ENCODE measurements at places on chromosomes 3 and 15.

DNA sequence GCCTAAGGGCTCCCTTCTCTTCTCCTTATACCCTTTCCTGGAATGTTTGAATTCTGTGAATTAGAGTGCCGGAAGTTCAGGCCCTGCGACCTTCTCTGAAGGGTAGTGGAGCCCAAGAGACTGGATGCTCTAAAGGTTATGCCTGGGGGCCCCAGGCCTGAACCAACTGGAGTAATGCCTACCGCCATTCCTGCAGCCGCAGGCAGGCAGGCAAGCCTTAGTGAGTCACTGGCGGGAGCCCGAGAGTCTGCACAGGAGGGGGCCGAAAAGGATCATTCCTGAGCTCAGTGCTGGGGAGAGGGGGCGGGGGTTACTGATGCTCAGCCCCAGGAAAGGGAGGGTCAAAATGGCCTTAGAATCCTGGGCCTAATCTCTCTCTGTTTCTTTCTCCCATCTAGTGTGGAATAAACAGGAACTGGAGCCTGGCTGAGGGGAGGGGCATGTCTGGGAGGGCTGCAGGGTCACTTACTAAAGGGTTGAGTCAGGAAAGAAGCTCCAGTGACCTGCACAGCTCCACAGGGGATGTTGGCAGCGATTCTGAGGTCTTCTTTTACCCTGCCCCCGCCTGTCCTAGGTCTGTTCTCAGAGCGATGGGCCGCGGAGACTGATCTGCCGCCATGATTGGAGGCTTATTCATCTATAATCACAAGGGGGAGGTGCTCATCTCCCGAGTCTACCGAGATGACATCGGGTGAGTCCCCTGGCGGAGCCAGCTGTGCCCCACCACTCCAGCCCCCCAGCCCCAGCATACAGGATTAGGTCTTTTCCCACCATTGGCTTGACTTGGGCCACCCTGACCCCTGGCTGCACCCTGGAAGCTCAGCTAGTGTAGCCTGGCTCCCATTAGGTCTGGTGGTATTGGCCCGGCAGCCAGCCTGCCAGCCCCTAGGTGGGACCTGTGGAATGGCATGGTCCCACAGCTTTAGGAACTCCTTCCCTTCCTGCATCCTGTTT lies 2.0 kb downstream of the AP2M1 start:
- peak; percentile 52 for DNase-seq

DNA sequence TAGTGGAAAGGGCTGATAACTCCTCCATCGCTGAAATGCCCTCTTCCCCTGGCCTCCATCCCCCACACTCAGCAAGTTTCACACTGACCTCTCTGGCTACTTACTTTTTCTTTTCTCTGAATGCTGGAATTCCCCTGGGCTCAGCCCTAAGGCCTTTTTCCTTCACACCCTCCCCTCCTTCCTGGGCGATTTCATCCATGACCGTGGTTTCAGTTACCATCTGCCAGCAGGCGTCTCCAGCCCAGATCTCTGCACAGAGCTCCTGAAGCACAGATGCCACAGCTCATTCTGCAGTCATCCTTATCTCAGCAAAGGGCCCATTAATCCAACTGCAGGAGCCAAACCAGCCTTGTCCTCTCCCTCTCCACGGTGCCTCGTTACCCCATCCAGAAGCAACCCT lies 114.0 kb downstream of the RFTN1 start:
- no peak for DNase-seq

- no peak for DNase-seq
Observed at GRCh38 chr3:157632075-157632474, 128.9 kb upstream of the VEPH1 start.

- no peak for DNase-seq
Observed at GRCh38 chr15:76190070-76190564, 121.2 kb downstream of the ETFA start.

DNA sequence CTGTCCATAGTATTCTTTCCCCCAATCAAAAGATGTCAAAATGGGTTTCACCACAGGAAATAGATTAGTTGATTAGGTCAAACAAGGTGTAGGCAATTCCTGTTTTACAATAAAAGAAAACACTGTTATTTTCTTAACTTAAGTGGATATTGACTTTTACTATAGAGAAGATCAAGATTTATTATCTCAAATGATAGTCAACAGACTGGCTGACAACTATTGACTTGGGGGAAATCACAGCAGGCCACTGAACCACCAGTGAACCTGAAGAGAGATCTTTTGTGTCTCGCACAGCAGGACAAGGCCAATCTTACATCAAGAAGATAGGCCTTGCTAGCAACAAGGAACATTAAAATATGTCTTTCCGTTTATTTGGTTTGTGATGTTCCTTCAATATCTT lies 1187.6 kb downstream of the SI start:
- DNase-seq, result no peak

DNA sequence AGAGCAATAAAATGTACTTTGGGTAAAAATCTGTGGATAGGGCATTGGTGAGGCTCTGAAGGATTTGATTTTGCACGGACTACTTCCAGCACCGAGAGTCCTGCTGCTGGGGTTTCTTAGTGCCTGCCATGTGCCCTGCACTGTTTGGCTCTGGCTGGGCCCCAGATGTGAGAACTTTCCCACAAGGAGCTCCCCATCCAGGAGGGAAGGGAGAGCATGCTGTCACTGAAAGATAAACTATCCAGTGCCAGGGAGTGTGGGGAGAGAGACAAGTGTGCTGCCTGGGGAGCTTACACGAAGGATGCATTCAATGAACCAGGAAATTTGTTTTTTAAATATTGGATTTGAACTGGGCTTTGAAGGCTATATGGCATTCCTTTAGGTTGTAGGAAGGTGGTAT lies 30.2 kb downstream of the LPP start:
- no peak for DNase-seq

DNA sequence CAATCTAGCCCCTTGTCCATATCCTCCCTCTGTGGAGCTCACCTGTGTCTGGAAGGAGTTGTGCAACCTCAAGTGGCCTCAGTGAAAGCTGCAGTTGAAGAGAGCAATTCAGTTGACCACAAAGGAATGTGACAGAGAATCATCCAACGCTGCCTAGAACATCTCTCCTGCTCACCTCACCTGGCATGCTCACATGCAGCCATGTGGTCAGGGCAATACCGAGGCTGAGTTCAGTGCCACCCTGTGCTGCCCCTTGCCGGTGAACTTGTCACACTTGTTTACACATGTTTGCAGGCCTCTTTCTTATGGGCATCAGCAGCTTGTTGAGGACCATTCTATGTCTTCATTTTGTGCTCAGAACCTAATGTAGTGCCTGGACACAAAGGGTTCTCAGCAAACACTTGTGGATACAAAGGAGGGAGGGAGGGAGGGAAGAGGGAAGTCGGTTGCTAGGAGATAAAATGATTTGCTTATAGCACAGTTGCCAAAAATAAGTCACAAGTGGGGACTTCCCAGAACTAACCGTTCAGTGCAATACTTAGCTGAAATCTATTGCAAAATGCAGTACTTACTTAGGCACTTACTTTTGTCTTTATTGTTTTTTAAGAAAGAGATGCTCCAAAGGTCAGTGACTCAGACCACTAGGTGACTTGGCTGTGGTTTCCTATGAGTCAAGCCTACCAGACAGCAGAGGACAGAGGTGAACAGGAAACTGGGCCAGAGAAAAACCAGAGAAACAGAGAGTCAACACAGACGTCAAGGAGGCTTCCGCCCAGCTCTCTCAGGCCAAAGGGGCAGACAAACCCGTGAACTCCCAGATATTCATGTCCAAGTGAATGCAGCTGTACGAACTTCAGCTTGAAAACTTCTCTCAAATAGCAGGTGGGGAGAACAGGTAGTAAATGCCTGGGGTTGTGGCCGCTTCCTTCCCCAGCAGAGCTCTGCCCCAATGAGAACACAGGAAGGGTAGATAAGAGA lies 227.8 kb upstream of the CTNNB1 start:
- DNase-seq, result peak; percentile 76

- no peak for DNase-seq
Observed at GRCh38 chr3:45163481-45163880, 17.3 kb upstream of the CDCP1 start.

GRCh38 chr15:100891307-100892012 lies 11.8 kb downstream of the ALDH1A3 start:
- DNase-seq, result no peak

DNA sequence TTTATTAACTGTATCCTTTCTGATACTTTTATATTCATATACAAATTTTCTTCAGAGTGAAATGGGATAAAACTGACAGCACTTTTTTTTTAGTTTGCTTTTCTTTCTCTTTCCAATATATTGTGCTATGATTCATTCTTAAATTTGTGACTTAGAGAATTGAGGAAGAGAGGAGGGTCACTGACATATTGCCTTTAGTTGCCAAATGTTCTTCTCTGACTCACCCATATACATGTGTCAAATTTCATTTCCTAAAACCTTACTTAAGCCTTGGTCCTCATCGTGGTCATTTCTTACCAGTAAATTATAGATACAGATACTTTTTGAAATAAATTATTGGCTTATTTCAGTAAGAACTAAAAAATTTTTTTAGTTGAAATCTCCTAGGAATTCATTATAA lies 53.9 kb downstream of the CLASP2 start:
- DNase-seq, result no peak

DNA sequence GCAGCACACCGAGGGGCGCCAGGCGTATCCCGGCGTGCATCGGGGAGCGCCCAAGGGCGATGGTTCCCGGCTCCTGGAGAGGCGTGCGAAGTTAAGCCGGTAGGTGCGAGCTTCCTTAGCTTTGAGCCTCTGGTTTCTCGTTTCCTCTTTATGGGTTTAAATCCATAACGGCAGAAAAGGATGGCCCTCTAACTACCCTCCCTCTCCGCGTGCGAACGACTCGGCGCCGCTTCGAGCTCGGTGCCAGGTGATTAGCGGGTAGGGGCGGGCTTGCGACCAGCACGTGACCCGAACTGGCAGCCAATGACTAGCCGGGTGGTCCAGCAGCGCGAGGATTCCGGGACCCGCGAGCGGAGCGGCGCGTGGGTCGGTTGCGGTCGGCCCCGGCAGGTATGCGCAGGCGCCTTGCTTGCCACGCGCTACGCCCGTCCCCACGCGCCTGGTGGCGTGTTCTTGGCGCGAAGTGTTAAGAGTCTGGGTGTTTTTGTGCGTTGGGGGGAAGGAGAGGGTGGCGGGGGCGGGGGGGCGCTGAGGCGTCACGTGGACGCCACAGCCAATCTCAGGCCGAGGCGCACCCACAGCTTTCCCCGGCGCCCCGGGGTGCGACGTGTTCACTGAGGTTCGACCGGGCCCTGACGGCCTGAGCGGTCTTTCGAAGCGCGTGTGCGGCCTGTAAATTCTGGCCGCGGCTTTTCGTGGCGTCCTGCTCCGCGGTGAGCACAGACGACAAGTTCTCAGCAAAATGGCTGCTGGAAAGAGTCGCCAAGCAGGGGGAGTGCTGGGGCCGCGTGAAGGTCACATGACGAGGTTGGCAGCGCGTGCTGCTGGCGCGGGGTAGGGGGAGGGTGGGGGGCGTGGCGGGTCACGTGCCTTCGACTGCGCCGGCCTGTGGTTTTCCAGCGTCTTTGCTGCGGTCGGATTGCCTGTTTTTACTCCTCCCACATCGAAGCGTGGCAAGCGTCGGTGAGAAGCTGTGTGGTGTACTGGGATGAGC lies 38.7 kb upstream of the MGA start:
- peak; percentile 91 for DNase-seq

DNA sequence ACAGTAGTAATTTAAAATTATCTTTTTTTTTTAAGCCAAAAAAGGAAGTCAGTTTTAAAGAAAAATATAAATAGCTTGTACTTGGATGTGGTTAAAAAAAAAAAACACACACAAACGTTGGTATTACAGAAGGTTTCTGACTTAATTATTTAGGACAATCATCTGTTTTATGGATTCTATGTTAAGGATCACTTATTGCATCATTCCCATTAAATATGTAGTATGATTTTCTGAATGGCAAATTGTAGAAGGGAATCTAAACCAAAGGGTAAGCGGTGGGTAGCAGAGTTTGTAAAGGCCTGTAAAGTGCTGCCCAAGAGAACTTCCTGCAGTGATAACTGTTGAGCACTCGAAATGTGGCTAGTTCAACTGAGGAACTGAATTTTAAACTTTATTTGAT lies 8.0 kb downstream of the SENP2 start:
- DNase-seq, result no peak

DNA sequence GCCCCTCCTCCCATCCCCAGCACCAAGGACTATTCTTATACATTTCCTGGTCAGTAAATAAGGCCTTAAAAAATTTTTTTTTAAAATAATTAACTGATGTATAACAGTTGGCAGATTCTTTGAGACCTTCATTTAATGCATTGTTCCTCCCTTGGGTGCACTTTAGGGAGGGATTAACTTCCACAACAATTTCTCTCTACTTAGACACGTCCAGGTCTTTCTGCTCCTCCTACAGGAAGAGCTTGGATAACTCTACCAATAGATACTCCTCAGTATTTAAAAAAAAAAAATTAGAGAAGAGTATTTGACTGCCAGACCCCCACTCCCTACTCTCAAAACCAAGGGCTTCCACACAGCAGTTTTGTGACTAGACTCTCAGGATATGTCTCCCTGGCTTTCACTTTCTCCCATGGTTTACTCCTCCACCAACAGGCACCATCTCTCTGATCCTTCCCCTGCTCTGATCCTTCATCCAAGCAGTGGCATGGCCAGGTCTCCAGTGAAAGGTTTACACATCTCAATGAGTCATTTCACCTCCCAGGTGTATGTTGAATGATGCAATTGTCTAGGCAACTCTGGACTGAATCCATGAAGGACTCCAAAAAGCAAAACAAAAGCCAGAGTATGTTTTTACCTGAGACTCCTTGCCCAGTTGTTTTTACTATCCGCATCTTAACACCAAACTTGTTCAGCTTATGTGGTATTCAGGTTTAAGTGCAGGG lies 7.4 kb downstream of the ZIC4 start:
- DNase-seq, result no peak

DNA sequence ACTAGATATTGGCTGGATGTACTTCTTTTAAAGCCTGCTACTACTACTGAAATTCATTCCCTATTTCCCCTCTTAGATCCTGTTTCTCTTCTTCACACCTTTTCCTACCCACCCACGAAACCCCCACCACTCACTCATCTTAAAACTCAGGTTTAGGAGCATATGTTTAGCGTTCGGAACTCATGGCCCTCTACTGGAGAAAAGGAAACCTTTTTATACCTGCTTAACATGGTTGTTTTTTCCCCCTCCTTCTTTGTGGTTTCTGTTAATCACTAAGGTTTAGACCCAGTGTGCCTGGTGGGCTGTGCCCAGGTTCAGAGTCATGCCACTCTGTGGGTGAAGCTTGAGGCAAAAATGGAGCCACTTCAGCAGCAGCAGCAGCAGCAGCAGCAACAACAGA lies 2.6 kb downstream of the ARID3B start:
- no peak for DNase-seq

GRCh38 chr15:83556754-83557153 lies 97.2 kb upstream of the ADAMTSL3 start:
- DNase-seq, result no peak
